ENCODE measurements at places on chromosomes 1 and 21.

DNA sequence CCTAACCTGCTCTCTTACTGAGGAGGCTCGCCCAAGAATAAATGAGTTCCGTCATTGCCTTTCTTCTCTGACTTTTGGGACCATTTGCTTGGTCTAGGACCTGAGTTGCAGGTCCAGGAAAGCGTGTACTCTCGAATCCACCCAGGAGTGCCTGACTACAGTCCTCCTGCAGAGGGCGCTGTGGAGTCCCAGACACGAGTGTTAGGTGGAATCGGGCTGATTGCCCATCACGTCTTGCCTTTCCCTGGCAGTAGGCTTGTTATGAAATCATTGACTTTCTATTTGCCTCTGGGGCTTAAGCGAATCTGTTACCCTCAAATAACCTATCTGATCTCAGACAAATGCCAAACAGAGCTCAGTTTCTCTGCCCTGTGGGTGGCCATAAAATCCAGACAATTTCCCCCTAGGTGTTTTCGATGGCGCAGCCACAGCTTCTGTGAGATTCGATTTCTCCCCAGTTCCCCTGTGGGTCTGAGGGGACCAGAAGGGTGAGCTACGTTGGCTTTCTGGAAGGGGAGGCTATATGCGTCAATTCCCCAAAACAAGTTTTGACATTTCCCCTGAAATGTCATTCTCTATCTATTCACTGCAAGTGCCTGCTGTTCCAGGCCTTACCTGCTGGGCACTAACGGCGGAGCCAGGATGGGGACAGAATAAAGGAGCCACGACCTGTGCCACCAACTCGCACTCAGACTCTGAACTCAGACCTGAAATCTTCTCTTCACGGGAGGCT is at the start of gene IL20:
TSS of gene IL20 (plus strand) at position 685 of the 733 bp plus-strand sequence. CDS start 230 bp downstream, outside the sequence.
- peak; percentile 78 for DNase-seq

DNA sequence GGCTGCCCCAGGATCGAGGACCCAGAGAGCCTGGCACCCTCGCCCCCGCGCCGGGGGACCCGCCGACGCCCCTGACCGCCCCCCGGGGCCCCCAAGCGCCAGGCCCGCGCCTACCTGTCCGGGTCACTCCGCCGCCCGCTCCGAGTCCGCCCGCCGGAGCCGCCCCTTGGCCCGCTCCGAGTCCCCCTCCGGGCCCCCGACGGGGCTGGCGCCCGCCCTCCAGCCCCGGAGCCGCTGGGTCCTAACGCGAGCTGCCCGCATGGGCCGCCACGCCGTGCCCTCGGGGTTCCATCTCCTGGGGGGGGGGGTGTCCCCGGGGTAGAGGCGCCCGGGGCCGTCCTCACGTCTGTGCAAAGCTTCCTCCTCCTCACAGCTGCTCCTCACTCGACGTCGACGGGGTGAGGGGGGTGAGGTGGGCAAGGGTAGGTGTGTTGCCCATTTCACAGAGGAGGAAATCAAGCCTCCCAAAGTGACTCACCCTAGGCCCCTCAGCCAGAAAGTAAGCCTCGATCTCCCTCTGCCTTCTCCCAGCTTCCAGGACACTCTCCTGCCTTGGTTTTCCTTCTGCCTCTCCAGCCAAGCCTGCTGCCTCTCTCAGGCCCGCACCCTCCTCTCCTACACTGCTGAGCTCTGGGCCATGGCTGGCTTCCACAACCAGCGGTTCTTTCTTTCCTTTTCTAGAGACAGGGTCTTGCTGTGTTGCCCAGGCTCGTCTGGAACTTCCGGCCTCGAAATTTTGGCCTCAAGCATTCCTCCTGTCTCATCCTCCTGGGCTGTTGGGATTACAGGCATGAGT is at the start of gene MFAP2:
TSS of gene MFAP2 (minus strand) at position 148 of the 796 bp plus-strand sequence. CDS start 2,347 bp downstream, outside the sequence.
- DNase-seq: no peak

DNA sequence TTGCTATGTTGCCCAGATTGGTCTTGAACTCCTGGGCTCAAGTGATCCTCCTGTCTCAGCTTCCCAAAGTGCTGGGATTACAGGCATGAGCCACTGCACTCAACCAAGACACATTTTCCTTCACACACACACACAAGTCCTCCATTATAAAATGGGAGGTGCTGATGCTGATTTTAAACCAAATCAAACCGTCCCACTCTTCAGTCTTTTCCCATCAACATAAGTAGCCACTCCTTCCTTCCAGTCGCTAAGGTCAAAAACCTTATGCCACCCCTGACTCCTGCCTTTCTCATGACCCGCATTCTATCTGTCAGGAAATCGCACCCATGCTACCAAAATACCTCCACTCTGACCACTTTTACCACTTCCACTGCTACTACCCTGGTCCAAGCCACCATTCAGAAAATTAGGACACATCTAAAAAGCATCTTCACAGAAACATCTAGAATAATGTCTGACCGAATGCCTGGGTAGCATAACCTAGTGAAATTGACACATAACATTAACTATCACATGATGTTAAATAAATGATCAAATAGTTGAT is 28.0 kb upstream of the IFNGR2 start:
- DNase-seq: no peak

DNA sequence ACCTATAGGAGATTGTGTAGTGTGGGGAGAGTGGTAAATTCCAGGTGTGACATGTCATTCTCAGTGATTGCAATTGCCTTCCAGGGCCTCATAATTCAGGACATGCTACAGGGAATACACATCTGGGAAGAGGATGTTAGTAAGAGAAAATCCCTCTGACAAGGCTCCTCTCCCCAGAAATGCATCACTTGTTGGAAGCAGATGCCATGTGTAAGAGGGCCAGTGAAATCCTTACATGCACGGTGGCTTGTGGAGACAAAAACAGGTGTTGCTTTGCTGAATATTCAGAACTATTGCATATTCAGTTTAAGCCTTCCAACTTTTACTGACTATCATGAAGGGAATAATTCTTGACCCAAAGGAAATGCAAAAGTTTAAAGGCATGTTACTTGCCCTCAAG is 503.4 kb downstream of the NEGR1 start:
- DNase-seq: no peak

DNA sequence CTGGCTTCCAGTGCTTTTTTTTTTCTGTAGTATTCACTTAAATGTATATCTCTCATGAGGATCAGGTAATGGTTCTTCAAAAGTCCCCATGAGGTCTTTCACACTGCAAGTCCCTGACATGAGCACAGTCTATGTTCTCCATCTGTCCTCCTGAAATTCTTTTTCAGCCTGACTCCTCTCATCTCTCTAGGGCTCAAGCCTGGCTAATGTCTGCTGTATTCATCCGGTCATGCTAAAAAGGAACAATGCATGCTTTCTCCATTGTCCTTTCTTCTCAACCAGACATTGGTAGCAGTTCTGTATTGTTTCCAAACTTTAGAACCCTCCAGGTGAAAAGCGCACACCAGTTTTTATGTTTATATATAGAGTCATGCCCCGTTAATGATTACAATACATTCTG is 368.3 kb upstream of the OLFM3 start:
- no peak for DNase-seq

DNA sequence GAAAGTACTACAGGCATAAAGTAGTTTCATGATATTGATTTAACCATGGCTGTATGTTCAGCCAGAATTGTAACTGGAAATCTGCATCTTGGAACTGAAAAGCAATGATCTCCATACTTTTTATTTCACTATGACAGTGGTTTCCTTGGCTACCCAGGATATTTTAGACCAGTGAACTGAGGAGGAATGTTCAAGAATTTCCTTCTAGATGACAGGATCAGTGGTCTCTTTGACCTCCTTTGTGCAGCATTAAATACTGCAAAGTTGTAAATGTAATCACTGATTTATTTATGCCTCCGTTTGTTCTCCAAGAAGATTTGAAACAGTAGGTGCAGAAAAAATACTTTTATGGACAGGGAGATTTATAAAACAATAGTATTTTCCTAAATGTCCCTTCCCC is 39.5 kb downstream of the VPS13D start:
- DNase-seq: no peak

DNA sequence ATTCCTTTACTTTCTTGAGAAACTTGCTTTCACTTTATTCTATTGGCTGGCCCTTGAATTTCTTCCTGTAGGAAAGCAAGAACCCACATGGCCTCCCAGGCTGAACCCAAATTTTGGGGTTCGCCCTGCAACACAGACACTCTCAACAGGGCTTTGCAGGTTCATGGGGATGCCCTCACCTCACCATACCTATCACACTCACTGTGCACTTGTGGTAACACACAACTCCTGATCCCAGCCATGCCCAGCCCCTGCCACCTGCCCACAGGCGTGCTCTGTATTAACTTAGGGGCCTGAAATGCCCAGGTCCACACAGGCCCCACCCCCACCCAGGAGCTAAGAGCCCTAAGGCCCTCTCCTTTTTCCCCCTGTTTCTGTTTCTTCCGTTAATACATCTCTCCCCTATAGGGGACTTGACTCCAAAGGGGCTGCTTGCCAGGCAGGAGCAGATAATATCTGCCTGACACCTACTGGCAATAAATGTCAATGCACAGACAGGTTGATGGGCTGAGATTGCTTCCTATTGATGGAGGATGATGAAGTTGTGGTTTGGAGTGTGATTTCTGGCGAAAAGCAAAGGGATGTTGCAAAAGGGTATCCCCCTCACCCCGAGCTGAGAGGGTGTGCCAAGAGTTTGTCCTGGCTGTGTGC is 171.5 kb downstream of the AJAP1 start:
- DNase-seq: no peak

- DNase-seq: no peak
Measured at GRCh38 chr1:81453367-81453703, 347.4 kb upstream of the ADGRL2 start.

DNA sequence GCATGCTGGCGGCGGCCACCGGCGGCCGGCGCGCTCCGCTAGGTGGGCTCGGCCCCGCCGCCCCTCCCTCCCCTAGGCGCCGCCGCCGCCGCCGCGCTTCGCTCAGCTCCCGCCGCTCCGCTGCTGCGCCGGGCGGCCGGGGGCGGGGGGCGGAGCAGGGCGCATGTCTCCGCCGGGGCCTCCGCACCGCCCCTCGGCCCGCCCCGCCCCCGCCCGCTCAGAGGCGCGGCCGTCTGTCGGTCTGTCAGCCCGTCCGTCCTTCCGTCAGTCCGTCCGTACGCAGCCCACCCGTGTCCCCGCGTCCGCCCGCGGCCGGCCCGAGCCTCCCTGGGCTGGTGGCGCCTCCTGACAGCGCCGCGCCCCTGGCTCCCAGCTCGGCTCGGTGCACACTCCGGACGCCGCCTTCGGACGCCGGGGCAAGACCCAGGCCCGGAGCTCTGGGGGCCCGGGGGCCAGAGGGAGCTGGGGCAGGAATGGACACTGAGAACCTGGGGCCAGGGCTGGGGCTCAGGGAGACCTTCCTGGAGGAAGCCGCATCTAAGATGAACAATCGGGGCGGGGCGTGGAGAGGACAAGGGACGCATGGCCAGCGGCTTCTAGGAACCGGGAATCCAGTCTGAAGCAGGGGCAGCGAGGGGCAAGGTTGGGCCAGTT is at the start of gene GPR153:
TSS of gene GPR153 (minus strand) at position 138 of the 654 bp plus-strand sequence. CDS start 6,193 bp downstream, outside the sequence.
- DNase-seq: no peak

GRCh38 chr1:26351590-26352337 is 2.2 kb downstream of the CRYBG2 start:
- no peak for DNase-seq

DNA sequence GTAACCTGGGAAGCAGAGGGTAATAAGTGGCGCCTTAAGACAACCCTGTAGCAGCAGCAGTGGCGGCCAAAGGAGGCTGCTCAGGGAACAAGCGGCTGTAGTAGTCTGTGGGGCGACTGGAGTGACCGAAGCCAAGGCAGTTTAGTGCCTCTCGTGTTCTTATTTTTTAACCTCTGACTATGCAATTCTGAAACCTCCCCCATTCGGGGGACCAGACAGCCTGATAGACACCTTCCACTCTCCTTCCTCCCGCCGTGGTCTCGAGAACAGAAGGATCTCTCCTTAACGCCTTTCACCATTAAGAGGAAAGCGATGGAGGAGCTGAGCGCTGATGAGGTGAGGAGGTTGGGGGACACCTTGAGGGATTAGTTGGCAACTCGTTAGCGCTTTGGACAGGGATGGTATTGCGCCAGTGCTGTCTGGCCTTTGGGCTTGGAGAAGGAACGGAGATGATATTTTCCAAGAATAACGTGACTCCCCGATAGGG is 644 bp downstream of the UBE4B start:
- no peak for DNase-seq

GRCh38 chr1:46724991-46725735 is 6.2 kb upstream of the EFCAB14 start:
- DNase-seq: peak; percentile 52

- no peak for DNase-seq
Measured at GRCh38 chr1:203454986-203455471, 20.6 kb upstream of the PRELP start.

DNA sequence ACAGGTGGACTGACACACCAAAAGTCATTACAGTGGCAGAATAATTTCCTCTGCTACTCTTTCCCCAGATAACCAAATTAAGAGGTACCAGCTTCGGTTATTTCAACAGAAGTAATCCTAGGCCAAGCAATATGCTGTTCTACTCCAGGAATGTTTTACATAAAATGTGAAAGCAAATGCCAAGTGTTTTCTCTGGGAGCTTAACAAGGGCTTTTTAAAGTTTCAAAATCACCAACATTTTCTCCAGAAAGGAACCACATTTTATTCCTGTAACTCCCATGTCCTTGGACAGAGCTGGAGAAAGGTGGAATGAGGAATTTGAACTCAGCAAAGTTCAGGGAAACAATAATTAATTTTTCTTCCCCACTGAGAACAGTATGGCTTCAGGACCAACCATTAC is 27.2 kb downstream of the CNN3 start:
- no peak for DNase-seq

DNA sequence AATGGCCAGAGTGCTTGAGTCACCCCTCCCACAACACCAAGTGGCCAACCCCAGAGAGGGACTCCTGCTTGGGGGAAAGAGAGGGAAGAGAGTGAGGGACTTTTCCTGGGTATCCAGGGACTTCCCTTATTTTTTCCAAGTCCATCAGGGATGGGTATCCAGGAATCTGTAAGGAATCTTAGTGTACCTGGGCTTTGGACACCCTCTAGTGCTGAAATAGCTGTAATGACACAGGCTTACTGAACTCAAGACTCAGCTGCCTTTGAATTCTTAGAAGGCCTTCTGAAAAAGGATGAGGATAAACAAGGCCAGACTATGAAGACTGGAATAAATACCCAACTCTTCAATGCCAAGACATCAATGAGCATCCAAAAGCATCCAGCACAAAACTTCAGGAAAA is 12.0 kb downstream of the TSHB start:
- DNase-seq: no peak

GRCh38 chr1:231636157-231636556 is 9.6 kb downstream of the DISC1 start:
- no peak for DNase-seq

All from stimulated activated CD8-positive, alpha-beta memory T cell treated with anti-CD3 and anti-CD28 coated beads, Interleukin-4, amount 100 ng/mL, for 1 hour (primary cell).